ENCODE measurements at places on chromosomes 3 and 15.

GRCh38 chr15:80447077-80447476 is 42.9 kb downstream of the ARNT2 start:
- no peak for ATAC-seq

- ATAC-seq = no peak
Measured at GRCh38 chr3:13477943-13478342, 2.2 kb upstream of the HDAC11 start.

DNA sequence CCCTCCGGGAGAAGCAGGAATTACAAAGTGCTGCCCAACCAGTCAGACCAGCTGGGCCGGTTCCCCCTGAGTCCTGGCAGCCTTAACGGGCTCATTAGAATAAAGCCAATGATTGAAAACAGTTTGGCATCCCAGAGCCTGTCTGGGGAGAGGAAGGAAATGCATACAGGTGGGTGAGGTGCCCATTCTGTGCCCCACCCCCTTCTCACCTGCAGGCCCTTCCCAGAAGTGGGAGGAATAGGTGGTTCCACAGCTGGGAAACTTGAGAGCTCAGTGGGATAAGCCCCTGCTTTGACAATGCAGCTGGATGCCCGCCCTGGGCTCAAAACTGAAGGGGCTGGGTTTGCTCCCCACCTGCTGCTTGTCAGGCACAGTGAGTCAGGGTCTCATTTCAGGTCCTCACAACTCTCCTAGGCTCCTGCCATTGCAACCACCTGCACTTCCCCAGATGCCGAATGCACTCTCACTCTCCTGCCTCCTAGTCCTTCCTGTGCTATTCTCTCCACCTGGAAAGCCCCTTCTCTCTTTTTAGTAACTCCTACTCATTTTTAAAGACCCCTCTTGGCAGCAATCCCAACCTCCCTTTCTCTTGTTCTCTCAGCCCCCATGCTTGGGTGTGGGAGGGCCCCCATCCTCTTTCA is 5.5 kb upstream of the BUB1B start:
- no peak for ATAC-seq

DNA sequence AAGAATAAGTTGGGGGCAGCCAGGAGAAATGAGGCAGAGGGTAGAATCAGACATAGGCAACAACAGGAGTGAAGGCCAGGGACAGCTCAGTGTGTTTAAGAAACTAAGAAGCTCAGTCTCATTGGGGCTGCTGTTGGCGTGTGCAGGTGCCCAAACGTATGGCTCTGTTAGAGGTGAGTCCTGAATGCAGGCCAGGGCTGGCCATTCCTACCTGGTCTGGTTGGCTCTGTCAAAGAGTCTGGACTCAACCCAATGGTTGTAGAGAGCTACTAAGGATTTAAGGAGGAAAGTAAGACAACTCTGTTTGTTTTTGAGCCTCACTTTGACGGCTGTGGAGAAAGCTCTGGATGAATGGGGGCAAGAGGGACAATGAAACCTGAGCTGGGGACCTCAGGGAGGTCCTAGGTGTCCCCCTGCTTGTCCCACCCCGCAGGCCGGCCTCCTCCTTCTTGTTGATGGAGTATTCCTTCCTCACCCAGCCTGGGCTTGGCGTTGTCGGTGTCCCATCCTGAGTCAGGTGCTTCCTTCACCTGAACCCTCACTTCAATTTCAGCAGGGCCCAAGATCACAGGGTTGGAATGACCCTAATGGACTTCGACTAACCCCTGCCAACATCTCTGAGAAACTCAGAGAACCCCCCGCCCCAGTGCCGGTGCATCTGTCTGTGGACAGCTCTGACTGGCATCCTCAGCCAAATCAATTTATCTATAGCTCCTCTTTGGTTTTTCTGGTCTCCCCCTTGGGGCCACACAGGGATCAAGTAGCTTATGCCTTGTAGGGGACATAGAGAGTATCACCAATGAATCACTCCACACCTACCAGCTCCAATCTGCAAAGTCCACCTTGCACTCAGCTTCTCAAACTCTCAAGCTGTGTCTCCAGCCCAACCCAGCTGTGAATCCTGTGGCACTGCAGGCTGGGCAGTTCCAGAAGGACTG is 8.3 kb downstream of the ITGA11 start:
- no peak for ATAC-seq

DNA sequence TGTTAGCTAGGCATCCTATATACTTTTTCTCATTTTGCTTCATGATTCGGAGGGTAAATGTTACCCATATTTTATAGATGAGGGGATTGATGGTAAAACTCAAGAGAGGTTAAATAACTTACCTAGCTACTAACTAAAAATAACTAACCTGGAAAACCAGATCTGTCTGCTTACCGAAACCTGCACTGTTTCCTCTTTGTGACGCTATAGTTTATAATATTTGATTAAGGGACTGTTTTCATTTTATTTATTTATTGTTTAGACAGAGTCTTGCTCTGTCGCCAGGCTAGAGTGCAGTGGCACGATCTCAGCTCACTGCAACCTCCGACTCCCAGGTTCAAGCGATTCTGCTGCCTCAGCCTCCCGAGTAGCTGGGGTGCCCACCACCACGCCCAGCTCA is 55.9 kb downstream of the MAP6D1 start:
- no peak for ATAC-seq

DNA sequence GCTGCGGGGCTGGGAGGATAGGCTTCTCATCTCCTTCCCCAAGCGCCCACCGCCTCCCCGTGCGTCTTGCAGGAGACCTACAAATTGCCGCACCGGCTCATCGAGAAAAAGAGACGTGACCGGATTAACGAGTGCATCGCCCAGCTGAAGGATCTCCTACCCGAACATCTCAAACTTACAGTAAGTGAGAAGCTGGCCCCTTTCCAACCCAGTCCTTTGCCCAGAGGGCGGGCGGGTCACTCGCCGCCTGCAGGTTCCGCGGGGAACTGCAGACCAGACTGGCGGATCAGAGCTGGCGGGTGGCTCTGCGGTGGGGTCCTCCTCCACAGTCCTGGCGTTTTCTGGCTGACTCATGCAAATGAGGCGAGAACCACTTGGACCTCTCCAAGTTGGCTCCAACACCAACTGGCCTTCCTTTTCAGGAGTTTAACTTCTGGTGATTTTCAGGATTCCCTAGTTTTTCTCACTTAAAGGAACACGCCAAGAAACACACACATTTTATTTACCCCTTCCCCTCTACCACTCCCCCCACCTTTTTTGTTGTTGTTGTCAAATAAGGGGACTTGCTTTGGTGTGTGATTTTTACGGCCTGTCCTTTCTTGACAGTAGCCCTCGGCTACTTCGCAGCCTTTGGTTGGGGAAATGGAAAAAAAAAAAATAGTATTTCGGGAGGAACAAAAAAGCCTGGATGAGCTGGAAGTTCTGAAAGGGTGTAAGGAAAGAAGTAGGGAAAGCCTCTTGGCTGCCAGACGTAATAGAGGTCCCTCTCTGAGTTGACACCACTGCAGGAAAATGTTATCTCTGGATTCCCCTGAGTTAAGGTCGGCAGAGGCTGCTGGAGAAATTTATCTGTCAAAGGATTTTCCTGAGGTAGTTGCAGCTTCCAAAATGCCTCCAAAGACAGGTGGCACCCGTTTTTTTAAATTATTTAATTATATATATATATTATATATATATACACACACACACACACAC is 1.3 kb downstream of the BHLHE40 start:
- peak; percentile 10 for ATAC-seq

GRCh38 chr15:69957175-69957574 is 140.5 kb downstream of the TLE3 start:
- no peak for ATAC-seq

GRCh38 chr3:195087328-195087727 is 183.6 kb downstream of the XXYLT1 start:
- no peak for ATAC-seq

DNA sequence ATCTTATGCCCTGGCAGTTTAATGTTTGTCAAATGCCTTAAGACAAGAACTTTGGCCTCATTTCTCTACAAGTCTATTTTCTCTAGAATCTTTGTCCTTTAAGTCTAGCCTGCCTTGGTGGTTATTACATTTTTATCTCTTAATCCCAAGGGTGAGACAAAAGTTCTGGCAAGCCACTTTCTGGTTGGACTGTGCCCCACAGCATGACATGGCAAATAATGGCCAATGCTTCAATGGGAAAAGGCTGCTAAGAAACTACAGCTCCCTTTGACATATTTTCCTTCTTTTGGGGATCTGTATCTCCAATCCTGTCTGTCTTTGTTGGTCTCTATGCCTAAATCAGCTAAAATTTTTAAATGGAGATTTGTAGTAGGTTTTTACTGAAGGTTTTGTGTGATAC is 181.6 kb upstream of the MBNL1 start:
- ATAC-seq = no peak

- ATAC-seq = no peak
Measured at GRCh38 chr15:70023769-70024491, 73.8 kb downstream of the TLE3 start.

GRCh38 chr3:190443257-190443656 is 6.4 kb downstream of the TMEM207 start:
- ATAC-seq = no peak

DNA sequence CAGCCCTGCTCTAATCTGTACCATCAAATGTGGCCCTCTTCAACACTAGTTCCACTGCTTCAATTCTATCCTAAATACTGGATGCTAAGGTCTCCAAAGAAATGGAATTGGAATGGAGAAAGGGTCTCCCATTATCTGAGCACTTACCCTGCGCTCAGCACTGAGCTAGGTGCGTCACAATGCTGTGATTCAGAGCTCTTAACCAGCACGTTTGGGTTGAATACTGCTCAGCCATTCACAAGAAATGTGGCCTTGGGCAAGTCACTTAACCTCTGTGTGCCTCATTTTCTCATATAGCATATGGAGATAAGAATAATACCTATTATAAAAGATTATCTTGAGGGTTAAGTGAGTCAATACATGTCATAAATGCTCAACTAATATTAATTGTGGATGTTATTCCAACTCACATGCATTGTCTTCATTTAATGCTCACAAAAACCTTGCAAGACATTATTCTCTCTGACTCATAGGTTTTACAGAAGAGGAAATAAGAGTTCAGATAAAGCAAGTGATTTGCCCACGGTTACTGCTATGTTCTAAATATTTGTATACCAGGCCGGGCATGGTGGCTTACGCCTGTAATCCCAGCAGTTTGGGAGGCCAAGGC is 27.4 kb upstream of the SRGAP3 start:
- ATAC-seq = no peak

DNA sequence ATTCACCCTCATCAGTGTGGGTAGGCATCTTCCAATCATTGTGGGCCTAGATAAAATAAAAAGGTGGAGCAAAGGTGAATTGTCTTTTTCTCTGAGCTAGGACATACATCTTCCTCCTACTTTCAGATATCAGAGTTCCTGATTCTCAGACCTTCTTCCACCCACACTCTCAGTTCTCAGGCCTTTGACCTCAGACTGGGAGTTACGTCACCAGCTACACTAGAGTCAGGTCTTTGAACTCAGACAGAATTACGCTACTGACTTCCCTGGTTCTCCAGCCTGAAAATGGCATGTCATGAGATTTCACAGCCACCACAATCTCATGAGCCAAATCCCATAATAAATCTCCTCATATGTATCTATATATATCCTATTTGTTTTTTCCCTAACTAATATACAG is 39.0 kb downstream of the STRIT1 start:
- no peak for ATAC-seq

DNA sequence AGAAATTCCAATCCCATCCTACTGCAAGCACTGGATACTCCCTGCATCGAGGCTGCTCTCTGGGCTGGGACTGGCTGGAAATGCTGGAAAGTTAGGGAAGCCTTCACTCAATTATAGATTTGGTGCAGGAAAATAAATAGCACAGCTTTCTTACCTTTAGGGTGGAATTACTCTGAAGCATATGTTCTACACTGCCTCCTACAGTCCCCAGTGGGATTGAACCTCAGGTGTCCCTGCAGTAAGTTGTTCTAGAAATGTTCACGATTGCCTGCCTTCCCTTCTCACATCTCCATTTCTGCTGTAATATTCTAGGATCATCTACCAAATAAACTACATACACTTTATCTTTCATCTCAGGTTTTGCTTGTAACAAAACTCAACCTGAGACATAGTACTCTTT is 536.7 kb upstream of the LMCD1 start:
- ATAC-seq = no peak

GRCh38 chr3:52121464-52121805 is 32.8 kb downstream of the POC1A start:
- no peak for ATAC-seq

DNA sequence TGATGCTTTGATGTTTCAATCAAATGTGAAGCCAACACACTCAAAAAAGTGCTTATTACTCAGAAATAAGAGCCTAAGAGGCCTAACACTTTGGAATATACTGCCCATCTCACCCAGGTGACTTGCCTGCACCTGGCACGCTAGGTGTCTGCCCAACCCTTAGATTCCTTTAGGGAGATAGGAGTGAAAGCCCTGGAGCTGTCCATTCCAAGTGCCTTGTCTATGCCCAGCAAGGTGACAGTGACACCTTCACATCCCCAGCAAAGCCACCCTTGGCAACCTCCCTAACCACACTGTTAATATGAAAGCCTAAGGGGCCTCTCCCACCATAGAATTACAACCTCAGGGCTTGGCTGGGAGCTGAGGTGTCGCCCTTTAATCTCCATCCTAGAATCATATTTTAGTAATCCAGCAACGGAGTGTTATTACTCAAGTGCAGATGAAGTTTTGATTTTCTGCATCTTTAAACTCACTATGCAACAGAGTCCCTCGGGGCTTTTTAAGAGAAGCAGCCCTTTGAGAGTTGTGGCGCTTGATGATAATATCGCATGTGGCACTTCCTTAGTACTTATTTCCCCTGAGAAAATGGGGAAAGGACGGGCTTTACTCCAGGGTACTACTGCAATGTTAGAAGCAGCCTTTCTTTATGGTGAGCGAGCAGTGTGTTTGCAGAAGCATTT is 24.8 kb downstream of the ATP10A start:
- ATAC-seq = no peak

DNA sequence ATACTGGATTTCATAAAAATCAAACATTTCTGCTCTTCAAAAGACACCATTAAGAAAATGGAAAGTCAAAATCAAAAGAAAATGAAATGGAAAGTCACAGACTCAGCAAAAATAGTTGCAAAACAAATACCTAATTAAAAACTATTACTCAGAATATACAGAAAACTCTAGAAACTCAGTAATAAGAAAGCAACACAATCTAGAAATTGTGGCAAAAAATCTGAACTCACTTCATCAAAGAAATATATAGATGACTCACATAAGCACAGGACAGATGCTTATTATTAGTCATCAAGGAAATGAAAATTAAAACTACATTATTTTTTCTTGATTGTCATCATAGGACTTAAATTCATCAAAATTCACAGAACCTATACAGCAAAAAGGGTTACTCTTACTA is 430.0 kb downstream of the SHQ1 start:
- peak; percentile 91 for ATAC-seq

- ATAC-seq = no peak
Measured at GRCh38 chr15:48285329-48286214, 45.7 kb upstream of the DUT start.

Measured in activated CD4-positive, CD25-positive, alpha-beta regulatory T cell treated with anti-CD3 and anti-CD28 coated beads, Interleukin-2, amount 50 U/mL, for 24 hours (primary cell).